Stimulated activated CD8-positive, alpha-beta memory T cell treated with anti-CD3 and anti-CD28 coated beads, Interleukin-4, amount 100 ng/mL, for 1 hour (primary cell): ENCODE measurements at places on chromosomes 16 and 17.

GRCh38 chr16:86681031-86681756 is 102.8 kb downstream of the FOXL1 start:
- DNase-seq: no peak

GRCh38 chr16:56732366-56732765 is 2.4 kb downstream of the NUP93 start:
- DNase-seq: no peak

DNA sequence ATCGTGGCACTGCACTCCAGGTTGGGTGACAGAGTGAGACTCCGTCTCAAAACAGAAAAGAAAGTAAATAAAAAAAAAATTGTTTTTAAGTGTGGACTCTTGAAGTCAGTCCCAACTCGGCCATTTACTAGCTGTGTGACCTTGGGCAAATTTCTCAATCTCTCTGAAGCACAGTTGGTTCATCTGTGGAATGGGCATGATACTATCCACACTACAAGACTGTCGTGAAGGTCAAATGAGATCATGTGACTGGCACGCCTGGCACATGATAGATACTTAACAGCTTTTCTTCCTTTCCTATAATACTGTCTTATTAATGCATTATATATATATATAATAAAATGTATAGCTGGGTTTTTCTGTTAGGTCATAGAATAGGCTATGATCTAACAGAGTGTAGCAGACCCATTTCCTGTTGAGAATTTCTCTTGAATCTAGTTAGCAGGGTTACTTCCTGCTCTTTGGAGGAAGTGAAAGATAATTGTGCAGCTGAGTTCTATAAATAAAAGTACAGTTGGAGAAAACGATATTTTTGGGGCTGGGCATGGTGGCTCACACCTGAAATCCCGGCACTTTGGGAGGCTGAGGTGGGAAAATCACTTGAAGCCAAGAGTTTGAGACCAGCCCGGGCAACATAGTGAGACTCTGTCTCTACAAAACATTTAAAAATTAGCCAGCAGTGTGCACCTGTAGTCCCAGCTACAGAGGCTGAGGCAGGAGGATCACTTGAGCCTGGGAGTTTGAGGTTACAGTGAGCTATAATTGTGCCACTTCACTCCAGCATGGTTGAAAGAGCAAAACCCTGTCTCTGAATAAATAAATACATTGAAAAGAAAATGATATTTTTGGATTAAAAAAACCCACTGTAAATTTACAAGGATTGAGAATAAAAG is 7.3 kb downstream of the MILR1 start:
- DNase-seq: no peak

GRCh38 chr17:60748204-60748603 is 70.6 kb downstream of the BCAS3 start:
- DNase-seq: no peak

DNA sequence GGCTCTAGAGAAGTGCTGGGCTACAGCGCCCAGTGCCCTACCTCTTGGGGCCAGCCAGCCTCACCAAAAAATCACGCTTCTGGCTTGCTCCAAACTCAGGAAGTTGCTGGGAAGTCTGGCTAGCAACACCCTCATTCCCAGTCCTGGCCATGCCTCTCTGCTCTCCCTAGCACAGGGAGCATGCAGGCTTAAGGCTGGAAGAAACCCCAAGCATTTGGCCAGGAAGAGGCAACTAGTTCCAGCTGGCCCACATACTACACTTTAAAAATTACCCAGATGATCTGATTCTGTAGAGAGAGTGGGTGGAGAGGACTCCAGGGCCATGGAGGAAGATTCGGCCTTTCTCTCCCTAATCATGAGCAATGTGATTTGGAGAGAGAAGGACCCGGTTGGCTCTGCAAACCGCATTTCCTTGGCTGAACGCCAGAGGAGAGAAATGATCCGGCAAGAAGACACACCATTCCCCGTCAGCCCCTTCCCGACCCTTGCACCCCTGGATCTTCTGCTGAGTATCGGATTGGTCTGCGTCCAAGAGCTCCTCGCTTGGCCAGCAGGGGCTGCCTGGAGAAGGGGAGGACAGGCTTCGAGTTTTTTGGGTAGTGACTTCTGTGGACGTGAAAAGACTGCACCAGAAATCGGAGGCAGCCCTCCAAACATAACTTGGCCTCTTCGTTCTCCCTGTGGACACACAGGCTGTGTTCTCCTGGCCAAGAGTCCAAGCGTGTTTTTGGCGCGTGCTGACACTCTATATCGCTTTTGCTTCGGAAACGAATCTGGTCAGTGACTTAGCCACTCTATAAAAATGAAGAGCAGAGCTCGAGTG is 406.3 kb downstream of the WWOX start:
- no peak for DNase-seq
